Neural crest cell (in vitro differentiated cells): ENCODE measurements at places on chromosomes 13 and 19.

GRCh38 chr19:1929021-1929742 lies 11.8 kb upstream of the CSNK1G2 start:
- DNase-seq, result peak; percentile 82

DNA sequence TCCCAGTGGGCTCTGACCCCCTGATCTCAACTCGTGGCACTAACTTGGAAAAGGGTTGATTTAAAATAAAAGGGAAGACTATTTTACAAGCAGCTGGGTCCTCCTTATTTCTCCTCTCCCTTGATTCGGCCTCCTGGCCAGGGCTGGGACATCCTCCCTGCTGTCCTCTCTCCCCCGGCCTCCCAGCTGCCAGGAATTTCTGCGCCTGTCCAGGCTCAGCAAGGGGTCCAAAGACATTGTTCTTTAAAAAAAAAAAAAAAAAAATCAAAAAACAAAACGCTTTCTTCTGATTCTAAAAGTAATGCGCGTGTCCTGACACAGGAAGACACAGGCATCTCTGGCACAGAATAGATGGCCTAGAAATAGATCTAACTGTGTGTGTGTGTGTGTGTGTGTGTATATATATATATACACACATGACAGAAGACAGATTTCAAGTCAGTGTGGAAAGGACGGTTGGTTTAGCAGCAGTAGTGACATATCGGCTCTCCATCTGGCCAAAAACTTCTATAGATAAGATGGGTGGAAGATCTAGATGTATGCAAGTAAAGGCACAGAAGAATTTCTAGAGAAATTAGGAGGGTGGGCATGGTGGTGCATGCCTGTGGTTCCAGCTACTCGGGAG lies 12.3 kb upstream of the LENG8 start:
- DNase-seq, result no peak

GRCh38 chr13:83536941-83537340 lies 345.3 kb downstream of the SLITRK1 start:
- no peak for DNase-seq

GRCh38 chr19:19276386-19276785 lies 3.3 kb upstream of the TM6SF2 start:
- no peak for DNase-seq

DNA sequence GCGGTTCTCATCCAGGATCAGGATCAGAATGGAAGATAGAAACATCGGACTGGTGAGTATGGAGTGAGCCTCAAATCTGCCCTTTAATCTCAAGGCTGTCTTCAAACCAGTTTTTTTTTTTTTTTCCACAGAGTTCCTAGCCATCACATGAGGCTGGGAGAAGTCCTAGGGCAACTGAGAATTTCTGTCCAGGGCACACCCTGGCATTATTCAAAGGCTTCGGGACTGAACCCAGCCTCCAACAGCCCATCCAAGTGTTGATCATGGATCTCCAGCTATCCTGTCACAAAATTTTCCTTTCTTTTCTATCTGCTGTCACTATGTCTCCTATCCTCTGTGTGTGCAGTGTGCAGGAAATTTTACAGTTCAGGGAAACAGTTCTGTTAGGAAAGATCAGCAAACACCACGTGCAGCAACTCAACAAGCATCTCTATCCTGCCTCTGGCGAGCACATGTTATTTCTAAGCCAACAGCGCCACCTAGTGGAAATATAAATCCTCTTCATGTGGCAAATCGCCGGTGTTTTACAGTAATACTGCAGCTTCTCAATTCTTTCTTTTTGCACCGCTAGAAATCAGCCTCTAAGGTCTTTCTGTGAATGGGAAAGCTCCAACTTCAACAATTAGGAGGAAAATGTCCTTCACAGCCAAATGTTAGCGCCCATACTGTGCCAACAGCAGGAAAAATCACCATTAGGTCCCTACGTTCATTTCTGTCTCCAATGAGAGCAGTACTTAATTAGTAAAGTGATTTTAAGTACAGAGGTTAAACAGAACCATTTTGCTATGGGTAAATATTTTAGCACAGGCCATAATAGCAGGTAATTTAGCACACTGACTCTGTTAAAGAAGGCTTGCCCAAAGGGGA lies 21.4 kb upstream of the ZNF181 start:
- DNase-seq, result peak; percentile 28

GRCh38 chr19:55700813-55701212 lies 25.8 kb downstream of the EPN1 start:
- no peak for DNase-seq

GRCh38 chr13:112855859-112856258 lies 113.2 kb upstream of the MCF2L start:
- DNase-seq, result no peak

DNA sequence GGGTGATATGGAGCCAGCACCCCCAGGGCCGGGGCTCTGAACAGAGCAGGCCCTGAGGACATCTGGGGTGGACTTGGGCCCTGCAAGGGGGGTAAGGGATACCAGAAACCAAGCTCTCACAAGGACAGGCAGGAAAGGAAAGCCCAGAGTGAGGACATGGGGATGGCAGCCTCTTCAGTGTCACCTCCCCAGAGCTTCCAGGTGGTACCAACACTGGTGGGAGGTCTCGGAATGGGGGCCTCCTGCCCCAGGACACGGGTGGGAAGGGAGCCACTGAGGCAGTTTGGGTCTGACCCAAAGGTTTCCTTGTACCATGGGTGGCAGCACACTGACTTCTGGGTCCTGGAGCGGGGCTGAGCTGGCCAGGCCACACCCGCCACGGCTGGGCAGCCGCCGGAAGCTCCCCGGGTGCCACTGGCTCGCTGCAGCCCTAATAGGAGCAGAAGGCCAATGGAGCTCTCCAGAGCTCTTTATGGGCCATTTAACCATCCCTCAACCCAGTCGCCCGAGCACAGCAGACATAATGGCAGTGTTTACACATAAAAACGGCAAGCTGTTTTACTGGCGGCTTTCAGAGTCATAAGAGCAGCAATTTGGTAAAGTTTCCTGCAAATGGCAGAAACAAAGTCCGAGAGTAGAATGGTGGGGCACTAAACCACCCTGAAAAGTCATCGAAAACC lies 59.3 kb downstream of the PEPD start:
- no peak for DNase-seq
